ENCODE measurements at places on chromosomes 5 and 9.

GRCh38 chr5:158792976-158793375 is 306.7 kb downstream of the EBF1 start:
- DNase-seq, result no peak

DNA sequence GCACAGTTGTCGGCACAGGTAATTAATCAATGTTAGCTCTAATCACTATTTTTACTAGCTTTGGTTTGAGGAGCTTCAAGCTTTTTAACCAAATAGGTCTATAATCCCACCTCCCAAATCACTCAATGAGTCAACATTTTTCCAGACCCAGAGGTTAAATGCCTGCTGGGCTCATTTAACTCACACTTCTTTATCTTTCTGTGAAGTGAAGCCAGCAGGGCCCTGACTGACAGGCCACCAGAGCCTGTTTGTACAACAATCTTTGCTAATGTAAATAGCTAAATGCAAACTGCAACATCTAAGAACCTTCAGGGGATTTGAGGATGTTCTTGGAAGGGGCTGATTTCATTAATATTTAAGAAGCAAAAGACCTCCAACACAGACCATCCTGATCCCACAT is 98.4 kb upstream of the NREP start:
- DNase-seq, result no peak

- no peak for DNase-seq
These were observed 19.6 kb downstream of the TCF7 start for GRCh38 chr5:134133995-134134541.

DNA sequence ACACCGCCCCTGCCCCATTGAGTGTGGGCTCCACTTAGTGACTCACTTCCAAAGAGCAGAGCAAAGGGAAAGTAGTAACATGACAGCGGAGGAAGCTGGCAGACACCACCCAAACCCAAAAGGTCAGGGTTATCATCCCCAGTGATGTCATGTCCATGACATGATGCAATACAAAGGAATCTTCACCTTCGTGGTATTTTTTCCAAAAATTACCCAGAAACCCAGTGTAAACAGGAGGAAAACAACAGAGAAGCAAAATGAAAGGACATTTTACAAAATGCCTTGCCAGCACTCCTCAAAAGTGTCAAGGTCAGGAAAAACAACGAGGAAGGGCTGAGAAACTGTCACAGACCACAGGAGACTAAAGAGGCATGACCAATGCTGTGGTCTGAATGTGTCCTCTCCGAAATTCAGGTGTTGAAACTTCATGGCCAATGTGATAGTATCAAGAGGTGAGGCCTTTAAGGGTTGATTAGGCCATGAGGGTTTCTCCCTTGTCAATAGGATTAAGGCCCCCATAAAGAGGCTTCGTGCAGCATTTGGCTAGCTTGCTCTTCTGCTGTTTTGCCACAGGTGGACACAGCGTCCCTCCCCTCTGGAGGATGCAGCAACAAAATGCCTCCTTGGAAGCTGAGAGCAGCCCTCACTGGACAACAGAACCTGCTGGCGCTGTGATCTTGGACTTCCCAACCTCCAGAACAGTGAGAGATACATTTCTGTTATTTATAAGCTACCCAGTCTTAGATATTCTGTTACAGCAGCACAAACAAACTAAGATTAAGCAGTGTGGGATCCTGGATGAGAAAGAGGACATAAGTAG is 30.5 kb upstream of the MED10 start:
- DNase-seq, result no peak

DNA sequence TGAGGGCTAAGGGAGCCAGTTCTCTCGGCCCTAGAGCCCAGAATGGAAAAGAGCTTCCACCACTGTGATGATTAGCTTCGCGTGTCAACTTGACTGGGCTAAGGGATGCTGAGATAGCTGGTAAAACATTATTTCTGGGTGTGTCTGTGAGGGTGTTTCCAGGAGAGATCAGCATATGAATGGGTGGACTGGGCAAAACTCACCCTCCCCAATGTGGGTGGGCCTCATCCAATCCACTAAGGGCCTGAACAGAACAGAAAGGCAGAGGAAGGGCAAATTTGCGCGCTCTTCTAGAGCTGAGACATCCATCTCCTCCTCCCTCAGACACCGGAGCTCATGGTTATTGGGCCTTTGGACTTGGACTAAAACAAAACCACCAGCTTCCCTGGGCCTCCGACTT is 20.9 kb upstream of the AKNA start:
- DNase-seq, result no peak

DNA sequence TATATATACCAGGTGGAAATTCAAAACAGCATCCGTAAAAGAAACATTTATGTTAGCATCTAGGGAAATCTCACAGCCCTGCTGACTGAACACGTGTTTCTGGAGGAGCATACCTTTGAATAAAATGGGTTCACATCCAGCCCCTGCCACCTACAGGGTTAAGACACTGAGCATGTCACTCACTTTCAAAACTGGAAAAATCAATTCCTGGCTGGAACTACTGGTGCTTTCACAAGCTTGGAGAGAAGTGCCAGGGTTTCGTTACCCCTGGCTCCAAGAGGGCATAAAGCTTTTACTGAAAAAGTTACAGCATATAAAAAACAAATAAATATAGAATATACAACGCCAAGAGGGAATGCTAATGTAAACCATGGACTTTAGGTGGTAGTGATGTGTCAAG is 48.0 kb downstream of the SERINC5 start:
- no peak for DNase-seq

GRCh38 chr9:95796029-95796428 is 79.5 kb upstream of the ERCC6L2 start:
- no peak for DNase-seq

DNA sequence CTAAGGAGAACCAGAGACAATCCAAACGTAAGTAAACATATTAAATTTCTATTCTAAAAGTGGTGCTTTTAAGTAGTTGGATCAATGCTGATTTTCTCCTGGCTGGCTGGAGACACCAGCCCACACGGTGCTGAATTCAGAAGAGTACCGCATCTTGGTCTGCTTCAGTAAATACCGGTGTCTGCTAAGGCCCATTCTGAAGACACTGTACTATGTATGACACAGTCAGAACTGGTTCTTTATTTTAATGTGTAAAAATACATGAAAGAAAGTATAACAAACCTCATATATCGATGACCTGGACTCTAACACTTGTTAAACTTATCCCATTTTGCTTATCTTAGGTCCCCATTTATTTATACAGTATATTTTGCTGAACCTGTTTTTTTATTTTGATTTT is 32.8 kb downstream of the RAPGEF1 start:
- DNase-seq, result no peak
